ENCODE measurements at places on chromosomes 16 and 17. TPM values are rescaled to one million over a fixed set of nuclear protein-coding genes. Genes with fewer than 3 reads are reported as not detected.

GRCh38 chr17:17303847-17304490, 796 bp downstream of the NT5M start:
- DNase-seq = no peak

DNA sequence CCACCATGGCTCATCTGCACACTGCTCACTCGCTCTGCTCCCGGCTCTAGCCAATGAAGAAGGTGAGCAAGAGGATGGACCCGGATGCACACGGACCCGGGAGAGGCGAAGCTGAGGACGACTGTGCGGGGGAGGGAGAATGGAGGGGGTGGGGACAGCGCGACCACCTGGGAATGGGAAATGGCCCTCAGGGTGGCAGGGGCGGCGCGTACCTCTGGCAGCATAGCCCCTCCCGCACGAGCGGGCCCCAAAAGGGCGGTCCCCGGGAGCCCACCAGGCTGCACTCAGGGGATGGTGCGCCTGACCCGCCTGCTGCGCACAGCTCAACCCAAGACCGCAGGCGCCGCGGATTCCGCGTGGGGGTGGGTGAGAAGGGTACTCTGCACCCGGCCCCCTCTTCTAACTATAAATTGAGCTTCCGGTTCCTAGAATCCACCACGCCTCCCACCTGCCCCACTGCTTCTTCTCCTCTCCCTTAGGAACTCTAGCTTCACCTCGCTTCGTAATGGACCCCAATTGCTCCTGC, 6.1 kb downstream of the MT1H start:
- peak; percentile 67 for DNase-seq

The GNGT2 gene
- 4.2 TPM for polyA plus RNA-seq

DNA sequence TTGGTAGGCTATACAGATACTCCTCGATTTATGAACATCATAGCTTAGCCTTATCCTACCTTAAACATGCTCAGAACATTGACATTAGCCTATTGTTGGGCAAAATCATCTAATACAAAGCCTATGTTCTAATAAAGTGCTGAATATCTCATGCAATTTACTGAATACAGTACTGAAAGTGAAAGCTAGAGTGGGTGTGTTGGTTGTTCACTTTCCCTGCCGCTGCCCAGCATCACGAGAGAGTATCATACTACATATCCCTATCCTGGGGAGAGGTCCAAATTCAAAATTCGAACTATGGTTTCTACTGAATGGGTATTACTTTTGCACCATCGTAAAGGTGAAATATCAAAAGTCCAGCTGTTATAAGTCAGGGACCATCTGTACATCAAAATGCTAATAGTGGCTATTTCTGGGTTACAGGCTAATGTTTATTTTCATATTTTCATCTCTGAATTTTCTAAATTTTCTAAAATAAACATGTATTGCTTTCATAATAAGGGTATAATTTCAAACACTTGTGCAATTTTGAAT, 54.5 kb downstream of the NACA2 start:
- no peak for DNase-seq

DNA sequence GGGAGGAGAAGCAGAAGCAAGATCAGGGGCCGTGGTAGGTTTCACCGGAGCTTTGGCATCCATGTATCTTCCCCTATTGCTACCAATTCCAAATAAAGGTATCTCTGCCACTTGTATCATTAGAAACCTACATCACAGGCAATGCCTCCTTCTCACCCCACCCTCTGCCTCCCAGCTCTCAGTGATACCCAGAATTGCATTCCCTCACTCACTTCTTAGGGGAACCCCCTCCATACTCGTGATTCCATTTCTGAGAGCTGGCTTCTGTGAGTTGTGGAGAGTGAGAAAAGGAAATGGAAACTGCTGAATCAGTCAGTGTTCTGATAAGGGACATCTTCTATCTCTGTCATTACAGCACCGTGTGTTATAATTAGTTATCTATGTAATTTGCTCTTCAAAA, 2.3 kb upstream of the CCL3 start:
- DNase-seq = no peak

GRCh38 chr17:13822700-13823099, 221.0 kb upstream of the HS3ST3A1 start:
- DNase-seq = no peak

The MYH13 gene
- 0.04 TPM for polyA plus RNA-seq

DNA sequence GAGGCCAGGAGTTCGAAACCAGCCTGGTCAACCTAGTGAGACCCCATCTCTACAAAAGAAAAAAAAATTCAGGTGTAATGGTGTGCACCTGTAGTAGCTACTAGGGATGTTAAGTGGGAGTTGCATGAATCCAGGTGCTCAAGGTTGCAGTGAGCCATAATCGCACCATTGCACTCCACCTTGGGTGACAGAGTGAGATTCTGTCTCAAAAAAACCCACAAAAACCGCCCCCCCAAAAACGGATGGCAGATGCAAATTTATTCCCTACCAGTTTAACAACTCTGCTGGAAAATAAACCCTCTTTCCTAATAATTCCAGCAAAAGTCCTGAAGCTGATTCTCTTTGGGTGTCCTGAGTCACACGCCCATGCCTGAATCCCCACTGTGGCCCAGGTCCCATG, 140.3 kb downstream of the PRKCB start:
- no peak for DNase-seq

- no peak for DNase-seq
Observed at GRCh38 chr17:51647067-51647466, 386.7 kb downstream of the UTP18 start.

DNA sequence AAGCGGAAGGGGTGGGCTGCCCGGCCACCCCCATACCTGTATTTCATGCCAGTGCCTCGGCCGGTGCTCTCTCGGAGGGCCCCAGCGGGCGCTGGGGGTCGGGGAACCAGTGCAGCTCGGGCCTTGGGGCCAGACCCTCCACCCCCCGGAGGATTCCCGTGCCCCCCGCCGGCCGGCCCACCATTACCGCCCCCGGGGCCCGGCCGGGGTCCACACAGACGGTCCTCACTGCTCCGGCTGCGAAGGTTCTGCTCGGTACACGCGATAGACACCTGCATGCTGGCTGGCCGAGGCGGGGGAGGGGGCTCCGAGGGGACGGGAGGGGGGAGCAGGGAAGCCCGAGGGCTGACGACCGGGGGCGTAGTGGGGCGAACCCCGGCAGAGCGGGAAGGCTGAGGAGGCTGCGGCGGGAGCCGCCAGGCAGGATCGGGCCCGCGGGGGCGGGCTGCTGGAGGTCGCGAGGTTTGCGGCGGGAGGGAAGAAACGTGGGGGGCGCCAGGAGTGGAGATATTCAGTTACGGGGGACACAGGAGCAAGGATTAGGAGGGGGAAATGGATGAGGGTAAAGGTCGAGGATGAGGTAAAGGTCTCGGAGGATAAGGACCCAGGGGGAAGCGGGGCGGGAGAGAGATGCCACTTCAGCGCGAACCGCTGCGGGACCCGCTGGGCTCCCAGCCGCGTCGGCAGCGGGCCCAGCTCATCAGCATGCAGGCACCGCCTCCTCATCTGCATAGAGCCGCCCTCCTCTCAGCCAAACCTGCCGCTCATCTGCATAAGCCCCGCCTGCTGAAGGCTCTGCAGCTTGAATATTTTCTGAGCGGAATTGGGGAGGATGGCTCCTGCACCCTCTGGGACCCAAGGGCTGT, at the start of gene KCNAB3:
KCNAB3 (minus strand) TSS at position 699 of the 866 bp plus-strand sequence; CDS start at position 278, 421 bp downstream.
- DNase-seq = peak; percentile 43

The KRT24 gene
- polyA plus RNA-seq = not detected

- no peak for DNase-seq
Observed at GRCh38 chr16:20911361-20911760, 10.8 kb downstream of the LYRM1 start.

The ATP2A3 gene
- 44.4 TPM for polyA plus RNA-seq

The SLC16A6 gene
- polyA plus RNA-seq = 0.27 TPM

DNA sequence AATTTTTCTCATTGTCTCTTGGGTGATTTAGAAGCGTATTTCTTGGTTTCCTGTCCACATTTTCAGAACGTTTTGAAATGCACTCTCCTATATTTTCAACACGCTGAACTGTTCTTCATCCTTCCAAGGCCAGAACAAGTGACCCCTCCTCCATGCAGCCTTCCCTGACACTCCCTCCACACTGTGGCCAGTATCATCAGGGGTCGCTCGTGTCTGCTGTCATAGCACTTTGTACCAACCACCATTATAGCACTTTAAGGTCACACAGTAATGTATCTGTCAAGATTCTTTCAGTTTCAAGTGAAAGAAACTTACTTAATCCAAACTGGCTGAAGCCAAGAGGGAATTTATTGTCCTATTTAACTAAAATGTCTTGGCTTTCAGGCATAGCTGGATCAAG, 17.5 kb upstream of the IL21R start:
- DNase-seq = no peak

The IGF2BP1 gene
- polyA plus RNA-seq = 30.7 TPM

The C16orf87 gene
- 26.9 TPM for polyA plus RNA-seq

The RHOT1 gene
- polyA plus RNA-seq = 37.9 TPM

The ABCA9 gene
- polyA plus RNA-seq = 2.1 TPM

The KAT7 gene
- 31.6 TPM for polyA plus RNA-seq

The XYLT1 gene
- 9.9 TPM for polyA plus RNA-seq

- DNase-seq = no peak
Observed at GRCh38 chr16:47049901-47050583, 76.6 kb upstream of the DNAJA2 start.

The ACSM3 gene
- 14.6 TPM for polyA plus RNA-seq

- DNase-seq = peak; percentile 51
Observed at GRCh38 chr17:50095626-50096037, 481 bp downstream of the PDK2 start.

The KRTAP4-1 gene
- not detected for polyA plus RNA-seq

The SLFN14 gene
- polyA plus RNA-seq = 0.21 TPM

DNA sequence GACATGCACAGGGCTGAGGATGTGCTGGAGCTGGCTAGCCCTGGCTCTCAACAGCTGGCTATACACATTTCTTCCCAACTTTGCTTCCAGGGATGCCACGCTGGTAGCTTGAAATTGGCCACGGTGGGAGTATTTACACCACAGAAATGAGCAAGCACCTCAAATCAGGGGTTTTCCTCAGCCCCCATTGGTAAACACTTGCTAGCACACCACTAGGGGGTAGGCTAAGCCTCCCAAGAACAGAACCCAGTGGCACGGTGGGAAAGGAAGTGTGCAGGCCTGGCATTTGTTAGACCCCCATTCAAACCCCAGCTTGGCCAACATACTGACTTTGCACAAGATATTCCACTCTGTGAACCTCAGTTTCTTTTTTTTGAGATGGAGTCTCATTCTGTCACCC, 12.9 kb downstream of the DRC3 start:
- DNase-seq = no peak

DNA sequence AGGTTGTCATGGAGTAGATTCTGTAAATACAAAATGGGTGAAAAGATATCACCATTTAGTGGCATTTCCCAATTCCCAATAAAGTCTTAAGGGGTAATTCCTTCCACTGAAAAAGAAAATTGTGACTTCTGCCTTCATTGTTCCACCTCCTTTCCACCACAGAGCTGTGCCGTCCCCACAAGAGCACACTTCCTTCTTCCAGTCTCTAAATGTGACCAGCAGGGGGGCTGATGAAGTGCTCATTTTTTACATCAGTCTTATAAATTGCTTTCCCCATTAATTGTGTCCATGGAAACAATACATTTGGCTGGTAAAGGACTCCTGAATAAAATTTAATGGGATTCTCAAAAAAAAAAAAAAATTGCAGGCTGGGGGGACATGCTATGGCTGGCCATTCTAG, 260.8 kb upstream of the PSMD7 start:
- DNase-seq = no peak

The AATK gene
- 81.2 TPM for polyA plus RNA-seq

The TNP2 gene
- polyA plus RNA-seq = not detected

The KRTAP1-5 gene
- not detected for polyA plus RNA-seq

- no peak for DNase-seq
Observed at GRCh38 chr17:57803021-57803420, 46.8 kb downstream of the MRPS23 start.

GRCh38 chr17:16085066-16085699, 85.6 kb downstream of the TTC19 start:
- no peak for DNase-seq

- no peak for DNase-seq
Observed at GRCh38 chr17:2070241-2071023, 15.5 kb downstream of the HIC1 start.

DNA sequence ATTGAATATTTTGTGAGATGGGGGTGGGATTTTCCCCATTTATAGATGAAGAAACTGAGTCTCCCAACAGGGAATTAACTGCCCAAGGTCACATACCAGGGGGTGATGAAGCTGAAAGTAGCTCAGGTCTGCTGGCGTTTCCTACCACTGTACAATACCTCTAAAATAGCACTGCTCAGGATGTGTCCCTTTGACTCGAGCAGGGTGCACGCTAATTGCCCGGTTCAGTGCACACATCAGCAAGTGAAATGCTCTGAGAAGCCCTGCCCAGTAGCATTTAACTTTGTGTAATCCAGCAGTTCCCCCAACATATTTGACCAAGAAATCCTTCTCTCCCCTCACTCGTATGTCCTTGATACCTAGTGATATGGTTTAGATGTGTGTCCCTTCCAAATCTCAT, 50.1 kb upstream of the DDX52 start:
- DNase-seq = no peak

The PLXDC1 gene
- 4.1 TPM for polyA plus RNA-seq

The CCL22 gene
- polyA plus RNA-seq = 0.30 TPM

- no peak for DNase-seq
Observed at GRCh38 chr16:1643521-1643920, 31.4 kb downstream of the CRAMP1 start.

DNA sequence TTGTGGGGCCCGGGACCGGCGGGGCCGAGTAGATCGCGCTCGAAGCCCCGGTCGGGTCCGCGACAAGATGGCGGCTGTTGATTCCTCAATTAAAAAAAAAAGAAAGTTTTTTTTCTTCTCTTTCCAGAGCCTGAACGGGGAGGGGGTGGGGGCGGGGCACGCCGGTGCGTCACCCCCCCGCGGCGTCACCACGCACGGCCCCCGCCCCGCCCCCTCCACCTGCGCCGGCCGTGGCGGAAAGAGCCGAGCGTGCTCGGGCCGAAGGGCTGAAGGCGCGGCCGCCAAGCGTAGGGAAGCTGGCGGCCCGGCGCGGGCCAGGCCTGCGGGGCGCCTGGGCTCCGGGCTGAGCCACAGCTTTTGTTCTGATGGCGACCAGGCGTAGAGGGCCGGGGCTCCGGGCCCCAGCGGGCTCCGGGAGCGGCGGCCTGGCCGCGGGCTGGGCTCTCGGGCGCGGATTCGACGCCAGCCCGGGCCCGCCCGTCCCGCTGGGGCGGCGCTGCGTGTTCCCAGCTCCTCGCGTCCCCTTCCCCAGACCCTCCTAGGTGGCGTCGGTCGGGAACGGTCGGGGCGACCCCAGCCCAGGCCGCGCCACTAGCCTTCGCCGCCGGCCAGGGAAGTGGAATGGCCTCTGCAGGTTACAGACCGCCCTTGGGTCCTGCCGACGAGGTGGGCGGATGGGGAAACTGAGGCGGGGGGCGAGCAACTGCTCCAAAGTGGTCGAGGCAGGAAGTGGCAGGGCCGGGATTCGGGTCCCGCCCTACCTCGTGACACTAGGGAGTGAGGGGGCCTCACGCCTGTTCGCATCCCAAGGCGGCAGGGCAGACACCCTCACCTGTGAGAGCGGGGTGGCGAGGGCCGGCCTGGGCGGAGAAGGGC, at the start of gene CREBBP:
CREBBP (minus strand) TSS at position 91 of the 876 bp plus-strand sequence. CDS start 797 bp downstream, outside the sequence.
- peak; percentile 88 for DNase-seq

DNA sequence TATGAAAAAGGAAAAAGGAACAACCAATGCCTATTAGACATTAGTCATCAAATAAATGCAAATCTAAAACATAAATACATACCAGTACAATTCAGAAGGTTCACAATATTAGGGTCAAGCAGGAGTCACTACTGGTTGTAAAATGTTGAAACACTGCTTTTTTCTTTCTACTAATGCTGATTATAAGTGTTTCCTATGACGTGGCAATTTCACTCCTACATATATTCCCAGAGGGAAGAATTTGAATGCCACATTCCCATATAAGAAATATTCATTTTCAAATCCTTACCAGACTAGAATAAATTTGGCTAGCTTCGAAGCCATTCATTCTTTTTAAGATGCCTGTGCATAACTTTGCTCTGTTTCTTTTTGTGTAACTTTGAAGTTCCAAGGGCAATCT, 2.6 kb upstream of the KRTAP9-2 start:
- DNase-seq = no peak

Data from large intestine (tissue), 12 donors.